ENCODE measurements at places on chromosomes 6 and 20.

DNA sequence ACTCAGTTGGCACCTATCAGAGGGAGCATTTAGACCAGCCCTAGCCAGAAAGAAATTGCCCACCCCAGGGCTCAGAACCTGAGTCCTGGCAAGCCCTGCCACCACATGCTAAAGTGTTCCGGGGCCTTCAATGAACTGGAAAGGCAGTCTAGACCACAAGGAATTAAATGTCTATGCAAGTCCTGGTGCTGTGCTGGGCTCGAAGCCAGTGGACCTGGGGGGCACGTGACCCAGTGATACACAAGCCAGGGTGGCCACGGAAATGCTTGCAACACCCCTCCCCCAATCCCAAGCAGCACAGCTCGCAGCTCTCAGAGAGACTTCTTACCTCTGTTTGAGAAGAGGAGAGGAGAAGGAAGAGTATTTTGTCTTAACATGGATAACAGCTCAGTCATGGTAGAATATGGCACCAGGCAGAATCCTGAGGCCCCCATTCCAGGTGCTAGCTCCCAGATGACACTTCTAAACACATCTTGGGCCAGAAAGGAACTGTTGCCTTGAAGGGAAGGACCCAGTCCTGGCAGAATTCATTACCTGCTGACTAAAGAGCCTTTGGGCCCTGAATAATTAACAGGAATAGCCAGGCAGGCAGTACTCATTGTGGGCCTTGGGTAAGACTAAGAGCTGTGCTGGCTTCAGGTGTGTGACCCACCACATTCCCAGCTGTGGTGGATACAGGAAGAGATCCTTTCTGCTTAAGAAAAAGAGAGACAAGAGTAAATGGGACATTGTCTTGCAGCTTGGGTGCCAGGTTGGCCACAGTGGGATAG, 111.3 kb downstream of the BTBD9 start:
- DNase-seq = no peak

GRCh38 chr6:34142061-34142998, 3.6 kb downstream of the GRM4 start:
- no peak for DNase-seq

- DNase-seq = peak; percentile 43
Observed at GRCh38 chr20:35768731-35769664, 2.8 kb upstream of the PHF20 start.

- no peak for DNase-seq
Observed at GRCh38 chr6:100257793-100258395, 206.8 kb downstream of the SIM1 start.

- DNase-seq = no peak
Observed at GRCh38 chr20:62316331-62317166, 13.8 kb downstream of the ADRM1 start.

GRCh38 chr6:31287619-31288018, 15.7 kb upstream of the HLA-C start:
- DNase-seq = no peak

DNA sequence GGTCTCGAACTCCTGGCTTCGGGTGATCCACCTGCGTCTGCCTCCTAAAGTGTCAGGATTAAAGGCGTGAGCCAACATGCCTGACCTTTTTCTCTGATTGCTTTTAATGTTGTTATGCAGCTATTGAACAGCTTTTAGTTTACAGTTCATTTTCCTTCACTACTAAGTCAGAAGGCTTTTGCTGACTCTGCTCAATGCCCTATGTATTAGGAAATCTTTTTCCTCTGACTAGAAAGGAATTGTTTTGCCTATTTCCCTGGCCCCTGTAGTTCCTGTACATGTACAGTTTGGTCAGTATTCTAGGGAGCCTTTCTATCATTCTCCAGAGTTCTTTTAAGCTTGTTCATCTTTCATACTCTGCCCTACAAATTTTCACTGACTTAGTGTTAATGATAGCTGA, 280.2 kb downstream of the CDKAL1 start:
- DNase-seq = no peak

- DNase-seq = no peak
Observed at GRCh38 chr6:14819001-14819400, 426.9 kb upstream of the JARID2 start.

GRCh38 chr6:20119485-20119884, 92.8 kb downstream of the MBOAT1 start:
- DNase-seq = no peak

DNA sequence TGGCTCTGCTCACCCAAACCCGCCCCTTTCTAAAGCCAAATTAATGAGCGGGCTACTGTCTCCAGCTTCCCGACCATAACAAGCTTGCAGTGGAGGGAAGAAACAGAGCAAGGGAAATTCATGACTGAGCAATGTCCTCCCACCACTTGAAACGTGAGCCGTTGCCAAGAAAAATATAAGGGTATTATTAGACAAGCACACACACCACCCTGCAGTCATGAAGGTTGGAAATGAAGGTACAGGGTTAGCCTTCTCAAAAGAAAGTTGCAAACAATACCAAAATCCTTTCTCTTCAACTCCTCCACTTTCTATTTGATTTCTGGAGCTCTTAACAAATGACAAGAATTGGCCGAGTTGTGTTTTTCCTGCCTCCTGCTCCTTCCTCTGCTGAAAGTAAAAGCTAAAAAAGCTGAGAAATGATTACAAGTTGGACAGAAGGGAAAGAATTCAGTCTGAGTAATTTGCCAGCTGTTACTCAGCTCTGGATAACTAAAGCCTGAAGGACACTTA, 151.1 kb upstream of the B3GAT2 start:
- DNase-seq = no peak

GRCh38 chr6:116450769-116451740, 10.1 kb upstream of the CALHM6 start:
- DNase-seq = no peak

GRCh38 chr6:122009000-122009350, 390.5 kb upstream of the HSF2 start:
- DNase-seq = no peak

GRCh38 chr6:110395221-110395620, 20.2 kb downstream of the DDO start:
- DNase-seq = no peak

DNA sequence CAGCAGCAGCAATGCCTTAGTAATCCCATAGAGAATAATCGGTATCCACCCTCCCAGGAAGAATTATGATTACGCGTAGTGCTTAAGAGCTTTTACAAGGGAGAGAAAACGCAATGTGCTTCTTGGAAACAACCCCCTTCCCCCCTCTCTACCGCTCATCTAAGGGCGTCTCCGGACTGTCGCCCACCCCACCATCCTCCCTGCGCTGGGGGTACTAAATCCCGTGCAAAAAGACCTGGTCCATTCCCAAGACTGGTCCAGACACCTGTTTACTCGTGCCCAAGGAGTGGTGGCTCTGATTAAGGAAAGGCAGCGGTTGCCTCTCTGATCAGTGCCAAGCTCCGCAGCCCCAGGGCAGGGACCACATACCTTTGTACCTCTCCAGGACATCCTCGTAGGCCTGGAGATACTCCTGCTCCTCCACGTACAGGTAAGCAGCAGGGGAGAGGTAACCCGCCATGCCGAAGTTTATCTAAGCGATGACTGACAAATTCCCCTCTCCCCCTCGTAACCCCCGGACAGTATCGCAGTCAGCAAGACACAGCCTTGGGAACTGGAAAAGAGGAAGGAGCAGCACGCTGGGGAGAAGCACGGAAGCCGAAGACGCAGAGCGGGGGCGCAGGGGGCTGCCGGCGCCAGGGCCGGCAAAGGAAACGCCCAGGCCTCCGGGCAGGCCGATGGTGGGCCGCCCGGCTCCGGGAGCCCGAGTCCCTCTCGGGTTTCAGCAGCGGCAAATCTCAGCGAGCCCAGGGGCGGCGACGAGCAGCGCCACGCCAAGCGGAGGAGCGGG, 112.0 kb upstream of the BEND6 start:
- peak; percentile 20 for DNase-seq

DNA sequence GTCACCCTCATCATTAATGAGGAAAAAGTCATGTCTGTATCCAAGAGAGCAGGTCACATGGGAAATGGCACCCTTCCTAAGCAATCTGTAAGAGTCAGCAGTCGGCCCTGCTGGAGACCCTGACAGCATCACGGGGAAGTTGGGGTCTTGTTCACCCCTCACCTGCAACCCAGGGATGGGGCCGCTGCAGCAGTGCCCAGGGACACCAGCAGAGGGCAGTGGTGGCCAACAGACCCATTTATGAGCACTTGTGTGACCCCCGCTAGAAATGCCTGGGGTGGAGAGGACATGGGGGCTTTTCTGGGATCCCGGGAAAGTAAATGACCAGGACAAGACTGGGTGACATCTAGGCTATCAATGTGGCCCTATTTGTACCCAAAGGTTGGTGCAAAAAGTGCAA, 35.9 kb downstream of the ANKRD60 start:
- DNase-seq = peak; percentile 49

Data from activated naive CD4-positive, alpha-beta T cell treated with anti-CD3 and anti-CD28 coated beads, Interleukin-2, amount 10 ng/mL, durations not matched to agents 7 days and 5 days (primary cell).